ENCODE measurements at places on chromosomes 1 and 21.

DNA sequence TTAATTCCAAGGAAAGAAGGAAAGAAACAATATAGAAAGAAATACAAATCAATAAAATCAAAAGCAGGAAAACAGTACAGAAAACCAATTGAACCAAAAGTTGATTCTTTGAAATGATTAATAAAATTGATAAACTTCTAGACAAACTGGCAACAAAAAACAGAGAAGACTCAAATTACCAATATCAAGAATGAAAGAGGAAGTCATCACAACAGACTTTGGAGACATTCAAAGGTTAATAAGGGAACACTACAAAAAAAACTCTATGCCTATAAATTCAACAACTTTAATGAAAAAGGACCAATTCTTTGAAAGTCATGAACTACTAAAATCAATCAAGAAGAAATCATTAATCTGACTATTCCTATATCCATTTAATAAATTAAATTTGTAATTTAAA, 329.3 kb upstream of the NR5A2 start:
- DNase-seq = no peak

DNA sequence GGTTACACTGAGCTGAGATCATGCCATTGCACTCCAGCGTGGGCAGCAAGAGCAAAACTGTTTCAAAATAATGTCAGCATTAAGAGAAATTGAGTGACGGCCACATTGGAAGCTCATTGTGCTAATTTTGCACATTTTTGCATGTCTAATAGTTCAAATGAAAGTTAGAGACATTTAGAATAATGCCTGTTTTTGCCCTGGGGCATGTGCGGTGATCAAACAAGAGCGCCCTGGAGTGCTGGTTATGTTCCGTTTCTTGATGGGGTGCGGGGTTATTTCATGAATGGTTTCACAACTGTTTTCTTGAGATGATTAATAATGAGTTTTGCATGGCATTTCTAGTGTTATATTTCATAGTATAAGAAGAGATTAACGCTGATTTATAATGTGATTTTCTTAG, 13.1 kb downstream of the OR2T11 start:
- no peak for DNase-seq

GRCh38 chr1:205150651-205151428, 29.1 kb upstream of the RBBP5 start:
- no peak for DNase-seq

- no peak for DNase-seq
Measured at GRCh38 chr1:25107643-25108010, 124.7 kb downstream of the SYF2 start.

DNA sequence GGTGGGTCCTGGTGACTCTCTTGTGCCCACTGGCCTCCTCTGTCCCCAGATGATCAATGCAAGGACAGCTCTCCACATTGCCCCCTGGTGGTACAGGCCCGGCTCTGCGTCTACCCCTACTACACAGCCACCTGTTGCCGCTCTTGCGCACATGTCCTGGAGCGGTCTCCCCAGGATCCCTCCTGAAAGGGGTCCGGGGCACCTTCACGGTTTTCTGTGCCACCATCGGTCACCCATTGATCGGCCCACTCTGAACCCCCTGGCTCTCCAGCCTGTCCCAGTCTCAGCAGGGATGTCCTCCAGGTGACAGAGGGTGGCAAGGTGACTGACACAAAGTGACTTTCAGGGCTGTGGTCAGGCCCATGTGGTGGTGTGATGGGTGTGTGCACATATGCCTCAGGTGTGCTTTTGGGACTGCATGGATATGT, 10.8 kb downstream of the ADAMTSL4 start:
- no peak for DNase-seq

GRCh38 chr1:2050793-2051682, 827 bp downstream of the PRKCZ start:
- no peak for DNase-seq

- no peak for DNase-seq
Measured at GRCh38 chr1:56062625-56063024, 516.7 kb downstream of the PLPP3 start.

DNA sequence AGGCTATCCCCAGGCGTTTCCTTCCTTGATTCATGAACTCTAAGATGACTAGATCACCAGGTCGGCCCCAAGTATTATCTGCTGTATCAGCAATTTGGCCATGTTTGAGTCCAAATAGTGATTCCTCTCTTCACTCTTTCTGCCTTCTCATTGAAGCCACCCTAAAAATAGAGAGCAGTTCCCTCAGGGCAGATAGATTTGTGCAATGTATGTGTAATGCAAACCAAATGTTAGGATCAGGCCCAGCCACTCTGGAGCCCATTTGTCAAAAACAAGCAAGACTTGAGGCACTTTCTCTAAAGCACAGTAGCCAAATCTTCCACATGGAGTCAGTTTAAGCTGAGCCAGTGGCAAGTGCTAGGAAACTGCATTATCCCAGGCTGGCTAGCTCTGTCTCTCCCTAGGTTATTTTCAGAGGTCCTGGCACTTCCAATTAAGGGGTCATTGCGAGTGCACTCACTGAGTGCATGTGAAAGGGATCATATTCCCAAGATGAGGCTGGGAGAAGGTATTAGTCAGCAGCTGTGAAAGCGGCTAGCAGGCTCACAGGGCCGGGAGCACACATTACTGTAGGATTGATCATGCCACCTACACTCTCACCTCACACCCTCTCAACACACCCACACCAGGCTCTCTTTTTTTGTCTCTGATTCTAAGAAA, 97.9 kb upstream of the RAB3GAP2 start:
- peak; percentile 37 for DNase-seq

- no peak for DNase-seq
Measured at GRCh38 chr1:99806882-99807281, 40.4 kb upstream of the FRRS1 start.

DNA sequence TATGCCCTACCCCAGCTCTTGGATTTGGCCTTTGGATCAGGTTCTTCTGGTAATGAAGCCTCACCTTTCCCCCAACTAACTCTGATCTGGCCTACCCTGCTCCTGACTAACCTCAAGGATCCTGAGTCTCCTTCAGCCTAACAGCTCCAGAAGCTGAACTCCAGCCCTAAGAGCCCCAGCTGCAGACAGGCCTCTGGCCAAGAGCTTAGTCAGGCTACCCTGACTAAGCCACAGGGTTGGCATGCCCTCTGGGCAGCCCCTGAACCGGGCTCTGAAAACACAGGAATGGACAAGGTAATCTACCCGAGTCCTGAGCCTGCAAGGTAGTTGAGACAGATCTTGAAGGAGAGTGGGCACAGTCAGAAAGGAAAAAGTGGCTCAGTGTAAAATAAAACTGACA, 29.4 kb downstream of the COA7 start:
- DNase-seq = no peak

DNA sequence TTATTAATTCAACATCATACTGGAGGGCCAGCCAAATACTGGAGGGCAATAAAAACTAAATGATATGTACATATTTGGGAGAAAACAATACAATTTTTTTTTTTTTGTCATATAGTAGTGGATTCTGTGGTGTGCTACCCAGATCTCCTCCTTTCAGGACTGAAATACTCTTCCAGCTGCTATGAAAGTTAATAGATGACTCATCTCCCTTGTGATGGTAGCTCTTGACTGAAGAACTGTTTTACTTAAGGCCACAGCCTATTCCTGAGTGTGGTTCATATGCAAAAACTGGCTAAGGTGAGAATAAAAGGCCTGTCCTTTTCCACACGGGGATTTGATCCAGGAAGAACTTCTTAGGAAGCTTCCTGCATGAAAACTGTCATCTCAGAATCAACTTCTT, 307.9 kb downstream of the HLX start:
- DNase-seq = no peak

DNA sequence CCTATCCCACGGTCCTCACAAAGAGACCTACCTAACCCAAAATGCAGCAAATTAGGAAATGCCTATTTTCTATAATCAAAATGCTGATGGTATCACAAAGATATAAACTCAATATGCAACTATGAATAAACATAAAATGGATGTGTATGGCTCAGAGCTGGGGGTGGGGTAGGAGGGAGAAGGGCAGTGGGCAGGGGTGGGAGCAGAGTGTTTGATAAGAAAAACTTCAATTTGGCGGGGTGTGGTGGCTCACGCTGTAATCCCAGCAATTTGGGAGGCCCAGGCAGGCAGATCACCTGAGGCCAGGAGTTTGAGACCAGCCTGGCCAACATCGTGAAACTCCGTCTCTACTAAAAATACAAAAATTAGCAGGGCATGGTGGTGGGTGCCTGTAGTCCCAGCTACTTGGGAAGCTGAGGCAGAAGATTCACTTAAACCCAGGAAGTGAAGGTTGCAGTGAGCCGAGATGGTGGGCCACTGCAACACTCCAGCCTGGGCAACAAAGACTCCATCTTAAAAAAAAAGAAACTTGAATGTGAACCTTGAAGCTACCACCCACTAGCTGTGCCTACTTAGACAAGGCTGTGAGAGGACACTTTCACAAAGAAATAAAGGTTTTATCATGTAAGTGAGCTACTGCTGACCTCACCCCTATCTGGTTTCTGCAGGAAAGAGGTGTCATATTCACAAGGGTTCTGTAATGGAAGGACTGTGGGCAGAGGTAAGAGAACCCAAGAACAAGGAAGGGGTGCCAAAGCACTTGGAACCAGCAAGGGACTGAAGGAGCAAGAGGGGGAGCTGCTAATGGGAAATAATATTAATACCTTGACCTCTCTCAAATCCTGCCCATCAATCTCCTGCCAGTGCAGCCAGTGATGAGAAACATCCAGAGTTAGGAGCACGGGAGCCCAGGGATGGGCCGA, 53.0 kb downstream of the HLCS start:
- DNase-seq = no peak

DNA sequence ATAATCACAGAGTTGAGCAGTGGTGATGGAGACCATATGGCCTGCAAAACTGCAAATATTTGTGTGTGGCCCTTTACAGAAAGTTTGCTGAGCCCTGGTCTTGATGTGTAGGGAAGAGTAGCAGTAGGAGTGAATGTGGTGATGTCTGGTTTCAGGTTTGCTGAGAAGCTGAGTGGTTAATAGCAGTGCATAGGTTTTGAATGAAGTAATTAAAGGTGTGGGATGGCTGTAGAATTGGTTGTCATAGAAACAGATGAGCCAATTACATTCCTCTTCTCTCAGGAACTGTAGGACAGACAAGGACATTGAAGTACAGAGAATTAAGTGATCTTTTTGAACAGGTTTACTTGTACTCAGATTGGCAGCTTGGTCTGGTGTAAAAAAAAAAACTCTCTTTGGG, 37.4 kb downstream of the PRDM2 start:
- DNase-seq = no peak

DNA sequence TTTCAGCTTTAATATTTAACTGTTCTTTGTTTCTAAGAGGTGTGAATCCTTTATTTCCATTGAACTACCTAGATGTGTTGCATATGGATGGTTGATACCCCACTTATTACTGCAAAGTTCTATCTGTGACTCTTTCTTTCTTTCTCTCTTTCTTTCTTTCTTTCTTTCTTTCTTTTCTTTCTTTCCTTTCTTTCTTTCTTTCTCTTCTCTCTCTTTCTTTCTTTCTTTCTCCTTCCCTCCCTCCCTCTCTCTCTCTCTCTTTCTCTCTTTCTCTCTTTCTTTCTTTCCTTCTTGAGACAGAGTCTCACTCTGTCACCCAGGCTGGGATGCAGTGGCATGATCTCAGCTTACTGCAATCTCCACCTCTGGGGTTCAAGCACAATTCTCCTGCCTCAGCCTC, 34.1 kb downstream of the GABPB2 start:
- no peak for DNase-seq

DNA sequence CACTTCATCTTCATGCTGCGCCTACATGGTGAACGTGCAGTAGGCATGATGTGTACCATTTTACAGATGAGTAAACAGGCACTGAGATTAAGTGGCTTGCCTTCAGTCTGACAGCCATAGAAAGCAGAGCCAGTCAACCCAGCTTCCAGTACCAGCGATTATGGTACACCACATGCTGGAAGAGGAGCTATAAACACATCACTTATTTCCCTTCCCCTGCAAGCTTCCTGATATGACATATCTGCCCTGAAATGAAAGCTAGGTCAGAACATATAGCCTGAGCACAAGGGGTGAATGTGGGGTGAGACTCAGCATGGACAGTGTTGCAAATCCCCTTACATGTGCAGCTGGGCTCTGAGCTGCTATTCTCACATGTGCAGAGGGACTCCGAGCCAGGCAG, 33.8 kb upstream of the IL20 start:
- peak; percentile 55 for DNase-seq

GRCh38 chr1:16050328-16050727, 6.7 kb downstream of the CLCNKB start:
- no peak for DNase-seq

- DNase-seq = no peak
Measured at GRCh38 chr1:224540535-224540934, 75.6 kb upstream of the CNIH3 start.

DNA sequence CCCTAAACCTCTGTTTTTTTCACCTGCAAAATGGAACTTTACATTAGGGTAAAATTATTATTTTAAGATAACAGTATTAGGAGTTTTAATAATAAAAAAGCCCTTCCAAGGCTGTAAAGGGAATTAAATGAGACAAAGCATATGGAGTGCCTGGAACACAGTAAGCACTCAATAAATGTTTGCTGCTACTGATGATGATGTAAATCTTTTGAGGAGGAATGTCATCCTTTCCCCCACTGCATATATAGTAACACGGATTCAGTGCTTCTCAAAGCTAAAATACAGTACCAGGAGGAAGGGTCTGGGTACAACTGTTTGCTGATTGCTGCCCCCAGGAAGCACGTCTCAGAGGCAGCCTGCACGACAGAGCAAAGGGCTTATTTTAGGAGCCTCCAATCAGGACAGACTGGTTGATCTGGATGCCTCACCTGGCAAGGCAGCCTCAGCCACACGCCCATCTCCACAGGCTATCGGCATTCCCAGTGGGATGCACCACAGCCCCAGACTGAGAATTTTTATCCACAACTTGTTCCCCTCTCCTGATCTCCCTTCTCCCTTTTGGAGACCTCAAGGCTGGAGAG, 64.4 kb downstream of the GADD45A start:
- no peak for DNase-seq

- DNase-seq = no peak
Measured at GRCh38 chr1:82110366-82111254, 309.9 kb downstream of the ADGRL2 start.

DNA sequence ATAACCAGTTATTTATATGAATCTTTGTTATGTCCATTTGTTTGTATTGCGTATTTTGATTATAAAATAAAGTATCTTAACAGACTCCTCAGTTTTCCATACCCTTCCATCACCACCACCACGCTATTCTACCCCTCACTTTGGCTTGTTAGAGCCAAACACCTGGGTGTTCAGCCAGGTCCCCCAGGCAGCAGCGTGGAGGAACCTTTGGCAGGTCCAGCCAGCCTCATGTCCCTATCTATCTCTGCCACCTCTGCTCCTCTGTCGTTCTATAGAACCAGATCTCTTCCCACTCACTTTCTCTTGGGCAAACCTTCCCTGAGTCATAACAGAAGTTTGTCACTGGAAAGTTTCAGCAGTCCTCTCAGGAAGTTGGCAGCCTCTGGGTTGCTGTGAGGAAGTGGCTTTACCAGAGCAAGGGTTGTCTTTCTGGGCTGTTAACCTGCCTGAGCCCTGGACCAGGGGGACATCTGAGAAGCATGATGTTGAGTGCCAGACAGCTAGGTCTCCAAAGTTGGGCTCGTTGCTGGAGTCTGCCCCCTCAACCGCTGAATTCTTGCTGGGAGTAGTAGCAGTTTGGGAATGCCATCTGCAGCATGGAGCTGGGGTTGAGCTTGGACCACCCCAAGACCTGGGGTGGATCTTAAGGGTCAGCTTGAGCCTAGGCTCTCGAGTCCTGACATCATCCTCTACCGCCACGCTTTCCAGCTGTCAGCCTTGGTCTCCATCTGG, 996 bp upstream of the SH3BGRL3 start:
- no peak for DNase-seq

- DNase-seq = no peak
Measured at GRCh38 chr1:87941337-87941946, 612.8 kb downstream of the LMO4 start.
